NCI-H460 (cell line): ENCODE measurements at places on chromosomes 3 and 15. TPM values are rescaled to one million over a fixed set of nuclear protein-coding genes. Genes with fewer than 3 reads are reported as not detected.
A peak's percentile ranks its signal among the peaks of the same experiment; 100 is the strongest.

DNA sequence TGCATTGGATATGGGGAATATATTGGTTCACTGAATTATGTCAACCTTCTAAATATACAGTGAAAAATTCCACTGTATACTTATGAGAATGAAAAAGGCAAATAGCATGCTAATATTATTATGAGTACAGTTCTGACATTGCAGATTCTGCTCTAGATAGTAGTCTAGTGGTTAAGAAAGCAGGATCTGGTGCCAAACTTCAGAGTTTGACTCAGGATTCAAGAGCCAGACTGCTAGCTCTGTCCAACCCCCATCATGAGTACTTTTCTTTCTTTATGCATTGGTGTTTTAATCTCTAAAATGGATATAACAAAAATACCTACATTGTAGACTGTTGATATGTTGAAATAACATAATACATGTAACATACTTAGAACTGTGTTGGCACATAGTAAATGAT is 57.3 kb upstream of the PLSCR4 start:
- DNase-seq: peak; percentile 21

DNA sequence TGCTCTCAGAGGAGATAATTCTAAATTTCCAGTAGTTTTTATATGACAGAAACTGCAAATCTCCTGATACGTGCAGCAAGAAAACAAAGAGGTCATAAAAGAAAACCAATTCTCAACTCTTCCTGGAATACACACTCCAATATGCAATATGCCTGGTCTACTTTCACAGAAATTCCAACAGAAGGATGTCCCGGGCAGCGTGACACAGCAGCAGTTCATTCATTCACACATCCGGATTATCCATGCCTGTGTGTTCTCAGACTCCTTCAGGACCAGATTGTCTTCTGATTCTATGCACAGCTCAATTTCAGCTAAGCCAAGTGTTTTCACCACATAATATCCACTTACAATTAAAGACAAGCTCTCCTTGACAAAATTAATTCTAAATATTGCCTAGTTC is 64.3 kb downstream of the FBN1 start:
- DNase-seq: no peak

DNA sequence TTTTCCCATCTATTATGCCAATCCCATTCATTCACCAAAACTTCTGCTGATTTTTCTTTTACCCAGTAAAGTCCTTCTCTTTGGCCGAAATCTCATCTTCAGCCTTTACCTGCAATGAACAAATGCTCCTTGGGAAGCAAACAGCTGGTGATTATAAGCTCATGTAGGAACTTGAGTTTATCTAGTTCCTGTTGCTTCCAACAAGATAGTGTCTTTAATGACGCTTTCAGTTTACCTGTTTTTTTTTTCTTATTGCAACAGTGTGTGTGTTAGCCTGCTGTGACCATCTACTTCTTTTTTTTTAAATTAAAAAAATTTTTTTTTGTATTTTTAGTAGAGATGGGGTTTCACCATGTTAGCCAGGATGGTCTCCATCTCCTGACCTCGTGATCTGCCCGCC is 156.0 kb downstream of the CD47 start:
- DNase-seq: no peak

GRCh38 chr3:46646700-46647099 is 34.4 kb downstream of the FAM240A start:
- DNase-seq: no peak

GRCh38 chr3:52461874-52462273 is 6.5 kb downstream of the NISCH start:
- no peak for DNase-seq

DNA sequence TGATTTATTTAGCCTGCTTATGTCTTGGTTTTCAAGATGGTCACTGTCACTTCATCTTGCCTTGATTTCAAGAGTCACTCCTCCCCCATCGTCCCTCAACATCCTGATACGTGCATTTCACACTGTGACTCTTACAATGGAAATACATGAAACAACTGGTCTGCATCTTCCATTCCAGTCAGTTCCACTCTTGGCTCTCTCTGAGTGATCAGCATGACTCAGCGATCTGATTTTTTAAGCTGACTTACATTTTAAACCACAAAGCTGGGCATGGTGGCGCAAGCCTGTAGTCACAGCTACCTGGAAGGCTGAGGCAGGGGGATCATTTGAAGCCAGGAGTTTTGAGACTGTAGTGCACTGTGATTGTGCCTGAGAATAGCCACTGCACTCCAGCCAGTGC is 271.2 kb upstream of the ROPN1 start:
- peak; percentile 82 for DNase-seq

DNA sequence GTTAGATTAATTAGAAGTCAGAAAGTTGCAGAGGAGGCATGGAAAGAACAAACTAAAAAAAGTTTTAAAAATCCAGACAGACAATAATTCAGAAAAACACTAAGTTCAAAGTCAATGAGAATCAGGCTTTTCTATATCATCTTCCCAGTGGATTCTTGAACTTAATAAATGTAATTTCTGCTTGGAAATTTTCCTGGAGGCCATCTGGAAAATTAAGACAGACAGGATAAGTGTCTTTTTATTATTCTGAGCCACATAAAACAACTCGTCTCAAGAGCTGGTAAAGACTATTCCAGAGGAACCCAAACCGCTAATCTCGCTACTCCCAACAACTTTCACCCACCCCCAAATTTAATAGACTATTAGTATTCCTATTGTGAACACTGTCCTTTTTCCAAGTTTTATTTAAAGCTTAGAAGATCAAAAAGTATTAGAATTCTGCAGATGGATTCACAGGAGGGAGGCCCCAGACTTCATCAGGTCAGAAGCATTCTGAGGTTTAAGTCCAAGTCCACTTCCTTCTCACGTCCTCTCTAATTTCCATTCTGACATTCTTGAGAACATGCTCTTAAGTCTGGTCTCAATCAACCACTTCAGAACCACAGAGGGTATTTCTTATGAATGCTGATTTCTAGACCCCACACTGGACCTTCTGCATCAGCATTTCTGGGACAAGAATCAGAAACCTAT is 61.3 kb downstream of the ERC2 start:
- no peak for DNase-seq

DNA sequence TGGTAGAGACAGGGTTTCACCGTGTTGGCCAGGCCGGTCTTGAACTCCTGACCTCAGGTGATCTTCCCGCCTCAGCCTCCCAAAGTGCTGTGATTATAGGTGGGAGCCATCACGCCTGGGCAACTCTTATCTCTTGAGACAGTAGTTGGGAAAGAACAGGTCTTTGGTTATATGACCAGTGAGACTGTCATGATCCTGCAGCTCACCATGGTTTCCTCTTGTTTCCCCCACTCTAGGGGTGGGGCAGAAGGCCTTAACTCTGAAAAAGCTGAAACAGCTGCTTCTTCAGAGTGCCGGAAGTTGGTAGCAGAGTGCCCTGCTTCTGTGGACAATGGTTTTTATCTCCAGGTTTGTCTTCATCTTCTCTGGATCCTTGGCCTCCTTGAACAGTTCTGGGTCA is 4.7 kb upstream of the TYRO3 start:
- no peak for DNase-seq

DNA sequence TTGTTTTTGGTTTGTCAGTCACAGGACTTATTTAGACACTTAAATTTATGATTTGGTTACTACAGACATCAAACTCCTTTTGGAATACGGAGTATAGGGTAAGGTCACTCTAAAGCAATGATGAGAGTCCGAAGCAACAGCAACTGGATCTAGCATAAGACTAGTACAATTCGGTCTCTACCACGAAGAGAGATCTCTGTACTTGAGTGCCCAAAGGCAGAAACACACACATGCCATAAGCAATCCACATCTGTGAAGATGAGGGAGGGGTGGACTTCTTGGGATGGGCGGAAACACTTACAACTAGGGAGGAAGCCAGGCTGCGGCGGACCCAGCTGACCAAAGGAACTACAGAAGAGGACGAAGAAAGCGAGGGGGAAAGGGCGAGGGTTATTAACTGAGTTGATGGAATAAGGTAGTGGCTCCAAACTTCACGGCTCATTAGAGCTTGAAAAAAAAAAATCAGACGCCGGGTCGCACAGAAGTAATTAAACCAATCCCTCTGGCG is 595 bp downstream of the DPH6 start:
- DNase-seq: peak; percentile 41

- no peak for DNase-seq
Measured at GRCh38 chr3:130757611-130758150, 11.1 kb upstream of the PIK3R4 start.

- no peak for DNase-seq
Measured at GRCh38 chr15:92268900-92269299, 124.8 kb upstream of the ST8SIA2 start.

GRCh38 chr15:74543583-74543982 is 2.6 kb downstream of the ARID3B start:
- DNase-seq: no peak

- no peak for DNase-seq
Measured at GRCh38 chr15:93894438-93895036, 336.8 kb upstream of the MCTP2 start.

DNA sequence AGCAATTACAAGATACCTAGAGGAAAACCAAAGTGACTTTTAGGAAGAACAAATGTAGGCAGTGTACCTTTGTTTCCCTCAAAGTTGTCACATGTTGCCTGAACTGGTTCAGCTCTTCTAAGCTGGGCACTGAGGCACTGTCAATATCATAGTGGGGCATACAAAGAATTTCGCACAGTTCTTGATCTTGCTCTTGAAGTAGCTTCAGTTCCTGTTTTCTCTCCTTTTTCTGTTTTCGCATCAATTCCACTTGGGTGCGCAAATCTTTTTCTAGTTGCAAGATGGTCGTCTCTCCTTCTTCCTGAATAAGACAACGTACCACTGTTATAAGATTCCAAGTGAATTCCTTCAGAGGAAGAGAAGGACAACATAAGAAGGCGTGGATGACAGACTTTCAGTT is 12.7 kb downstream of the PRC1 start:
- no peak for DNase-seq

- DNase-seq: no peak
Measured at GRCh38 chr3:43369404-43370292, 83.3 kb downstream of the SNRK start.

GRCh38 chr3:156577736-156578135 is 22.8 kb upstream of the SSR3 start:
- no peak for DNase-seq

The CACNA1D gene
- not detected in 2 replicates for total RNA-seq

The KIF15 gene
- 14.3 and 17.4 TPM in 2 replicates for total RNA-seq

The ITGA11 gene
- 0.09 and 0.12 TPM in 2 replicates for total RNA-seq

The GASK1A gene
- total RNA-seq: not detected in 2 replicates

The INAFM2 gene
- total RNA-seq: 15.9 and 16.6 TPM in 2 replicates

The TRH gene
- not detected in 2 replicates for total RNA-seq

The LRRC2 gene
- total RNA-seq: not detected in 2 replicates

The SHF gene
- 1.4 and 3.1 TPM in 2 replicates for total RNA-seq

The MRPL3 gene
- total RNA-seq: 246 and 251 TPM in 2 replicates

The THSD4 gene
- 20.0 and 21.7 TPM in 2 replicates for total RNA-seq

The CNOT10 gene
- total RNA-seq: 28.5 and 33.0 TPM in 2 replicates

The RETNLB gene
- total RNA-seq: not detected in 2 replicates

The HEG1 gene
- 10.4 TPM in 2 replicates for total RNA-seq
